ENCODE measurements at places on chromosomes 4 and X.
A peak's percentile ranks its signal among the peaks of the same experiment; 100 is the strongest.

DNA sequence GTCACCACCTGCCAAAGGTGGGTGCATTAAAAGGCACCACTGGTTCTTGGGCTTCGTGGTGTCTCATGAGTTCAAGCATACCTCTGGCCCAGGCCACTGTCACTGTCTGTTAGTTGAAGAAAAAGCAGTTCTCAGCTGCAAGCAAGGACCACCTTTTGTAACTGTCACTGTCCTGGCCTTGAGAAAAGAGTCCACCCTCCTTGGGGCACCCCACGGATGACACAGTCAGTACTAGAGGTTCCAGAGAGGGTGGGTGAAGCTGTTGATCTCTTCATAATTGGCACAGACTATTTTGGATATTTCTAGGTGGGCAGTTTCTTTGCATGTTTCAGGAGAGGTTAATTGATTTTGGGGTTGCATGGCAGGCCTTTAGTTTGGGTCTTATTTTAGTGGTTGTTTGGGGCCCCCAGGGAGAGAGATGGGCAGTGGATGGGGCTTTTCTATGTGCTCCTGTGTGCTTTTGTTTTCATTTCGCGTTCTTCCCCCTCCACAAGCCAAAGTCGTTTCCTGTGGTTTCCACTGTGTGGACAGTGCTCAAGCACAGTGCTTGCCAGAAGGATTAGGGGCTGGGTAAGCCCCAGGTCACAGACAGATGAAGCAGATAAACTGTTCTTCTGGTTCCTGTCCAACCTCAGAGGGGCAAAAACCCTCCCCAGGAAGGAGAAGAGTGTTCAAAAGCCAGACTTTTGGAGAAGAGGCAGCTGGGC, 156.2 kb upstream of the PPP1R2C start:
- DNase-seq: no peak

DNA sequence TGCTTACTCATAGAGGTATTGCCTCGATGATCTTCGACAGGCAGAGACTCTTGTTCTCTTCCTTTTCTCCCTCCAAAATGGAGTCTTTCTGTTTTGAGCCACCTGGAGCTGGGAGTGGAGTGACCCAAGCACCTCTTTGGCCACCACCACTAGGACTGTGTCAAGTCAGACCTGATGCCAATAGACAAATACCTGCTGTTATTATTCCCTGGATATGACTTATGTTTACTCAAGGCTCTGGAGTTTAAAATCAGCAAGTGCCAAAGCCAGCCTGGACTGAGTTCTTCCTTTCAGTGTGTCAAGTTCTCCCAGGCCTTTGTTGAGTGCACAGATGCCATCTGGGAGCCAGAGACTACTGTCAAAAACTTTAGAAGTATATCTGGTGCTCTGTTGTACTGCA, 130.2 kb upstream of the SLC6A14 start:
- DNase-seq: no peak

GRCh38 chr4:45147866-45148265, 421.5 kb upstream of the GNPDA2 start:
- DNase-seq: no peak

DNA sequence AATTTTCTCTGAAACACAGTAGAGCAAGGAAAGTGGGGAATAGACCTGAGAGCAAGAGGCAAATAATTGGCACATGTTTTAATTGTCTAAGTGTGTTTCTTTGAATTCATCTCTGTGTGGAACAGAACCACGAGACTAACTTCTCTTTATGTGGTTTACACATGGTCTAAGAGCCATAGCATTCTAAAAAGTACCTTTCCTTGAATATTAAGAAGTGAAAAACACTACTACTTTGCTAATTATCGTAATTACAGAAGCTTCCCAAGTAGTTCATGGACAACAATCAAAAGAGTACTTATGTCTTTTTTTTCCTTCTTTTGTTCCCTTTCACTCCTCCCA, 2.9 kb upstream of the CYBB start:
- DNase-seq: no peak

- no peak for DNase-seq
Observed at GRCh38 chrX:131845201-131845600, 177.9 kb upstream of the STK26 start.

GRCh38 chr4:105594099-105595010, 41.9 kb downstream of the ARHGEF38 start:
- no peak for DNase-seq

GRCh38 chr4:55143858-55144257, 18.5 kb upstream of the KDR start:
- DNase-seq: no peak

DNA sequence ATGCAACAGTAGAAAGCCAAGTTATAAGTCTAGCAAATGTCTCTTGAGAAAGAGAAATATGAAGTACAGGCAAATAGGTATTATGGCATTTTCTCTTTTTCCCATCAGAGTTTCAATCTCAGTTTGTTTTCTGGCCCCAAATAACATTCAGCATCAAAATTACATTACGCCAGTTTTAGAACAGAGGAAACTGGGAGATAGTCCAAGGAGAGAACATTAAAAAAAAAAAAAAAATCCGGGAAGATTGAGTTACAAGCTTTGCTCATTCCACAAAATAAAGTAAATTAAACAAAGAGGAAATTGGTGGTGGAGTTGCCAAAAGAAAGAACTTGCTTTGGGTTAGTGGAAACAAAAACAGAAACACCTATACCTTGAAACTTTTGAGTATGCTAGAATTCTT, 50.4 kb upstream of the IL13RA2 start:
- no peak for DNase-seq

DNA sequence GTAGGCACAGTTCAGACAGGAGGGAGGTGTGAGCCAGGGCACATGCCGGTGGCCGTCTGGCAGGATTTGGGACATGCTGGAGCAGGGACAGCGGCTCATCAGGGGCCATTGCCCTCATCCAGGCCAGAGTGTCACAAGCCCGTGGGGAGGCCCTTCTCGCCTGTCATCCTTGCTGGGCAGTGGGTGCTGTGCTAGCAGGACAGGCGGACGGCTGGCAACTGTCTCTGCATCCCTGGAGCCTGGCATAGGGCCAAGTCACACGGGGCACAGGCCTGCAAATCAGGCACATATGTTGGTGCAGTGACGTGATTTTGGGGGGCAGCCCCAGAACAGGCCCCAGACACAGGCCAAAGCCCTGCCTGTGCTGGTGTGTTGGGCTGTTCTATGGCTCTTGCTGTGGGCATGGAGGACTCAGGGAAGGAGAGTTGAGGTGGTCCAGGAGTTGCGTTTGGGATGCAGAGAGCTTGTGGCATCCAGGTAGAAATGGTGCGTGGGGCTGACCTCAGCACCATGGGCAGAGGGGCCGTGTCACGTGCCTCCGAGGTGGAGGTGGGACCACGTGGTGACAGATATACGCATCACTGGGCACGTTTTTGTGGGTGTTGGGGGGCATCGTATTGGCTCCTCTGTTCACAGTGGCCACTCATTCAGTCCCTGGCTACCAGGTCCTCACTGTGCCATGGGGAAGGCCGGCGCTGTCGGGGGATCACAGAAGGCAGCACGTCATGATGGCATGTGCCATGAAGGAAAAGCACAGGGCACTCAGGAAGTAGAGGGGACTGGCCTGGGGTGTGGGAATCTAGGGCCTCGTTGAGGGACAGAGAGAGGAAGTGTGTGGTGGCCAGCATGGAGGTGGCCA, 14.6 kb upstream of the MSANTD1 start:
- DNase-seq: no peak

- DNase-seq: no peak
Observed at GRCh38 chrX:38618180-38618579, 56.8 kb downstream of the TSPAN7 start.

DNA sequence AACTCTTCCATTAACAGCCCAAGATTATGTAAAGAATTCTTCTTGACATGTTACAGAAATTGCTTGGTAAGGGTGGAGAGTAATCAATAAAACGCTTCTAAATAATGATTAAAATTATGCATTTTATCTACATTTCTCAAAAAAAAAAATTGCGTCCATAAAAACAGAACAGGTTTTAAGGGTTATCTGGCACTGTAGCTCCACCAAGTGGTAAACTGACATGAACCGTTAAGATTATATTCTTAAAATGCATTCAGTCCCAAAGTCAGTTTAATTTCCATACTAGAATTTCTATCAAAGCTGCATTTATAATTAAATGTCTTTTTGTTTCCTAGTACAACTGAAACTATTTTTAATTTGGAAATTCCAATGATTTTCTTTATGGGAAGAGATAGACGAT, 214.0 kb upstream of the UGT8 start:
- DNase-seq: no peak

GRCh38 chrX:30887288-30887687, 1.8 kb downstream of the TAB3 start:
- DNase-seq: no peak

GRCh38 chrX:118963159-118963558, 11.3 kb upstream of the LONRF3 start:
- DNase-seq: no peak

DNA sequence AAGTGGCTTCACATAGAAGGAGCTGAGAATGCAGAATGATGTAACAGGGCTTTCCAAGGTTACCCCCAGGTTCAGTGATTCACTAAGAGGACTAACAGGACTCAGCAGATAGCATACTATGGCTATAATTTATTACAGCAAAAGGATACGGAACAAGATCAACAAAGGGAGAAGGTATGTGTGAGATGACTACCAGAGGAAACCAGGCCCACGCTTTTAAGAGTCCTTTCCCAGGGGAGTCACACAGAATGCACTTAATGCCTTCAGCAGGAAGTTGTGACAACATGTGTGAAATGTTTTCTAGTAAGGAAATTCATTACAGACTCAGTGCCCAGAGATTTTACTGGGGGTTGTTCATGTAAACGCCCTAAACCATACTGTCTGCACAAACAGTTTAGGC, 373.6 kb upstream of the MAGEB2 start:
- DNase-seq: no peak

GRCh38 chrX:108312957-108313356, 125.3 kb downstream of the COL4A6 start:
- DNase-seq: peak; percentile 28

DNA sequence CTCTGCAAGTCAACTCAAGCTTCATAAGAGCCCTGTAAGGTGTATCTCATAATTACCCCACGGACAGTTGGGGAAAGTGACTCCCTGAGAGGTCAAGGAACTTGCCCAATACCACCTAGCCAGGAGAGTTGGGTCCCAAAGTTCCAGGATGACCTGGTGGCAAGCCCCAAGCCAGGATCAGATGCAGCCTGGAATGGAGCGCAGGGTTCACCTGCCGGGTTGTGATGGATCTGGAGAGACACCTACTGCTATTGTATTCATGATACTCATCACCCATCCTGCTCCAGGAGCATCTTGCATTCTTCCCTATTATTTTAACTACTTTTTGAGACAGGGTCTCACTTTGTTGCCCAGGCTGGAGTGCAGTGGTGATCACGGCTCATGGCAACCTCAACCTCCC, 36.1 kb downstream of the ZBTB49 start:
- DNase-seq: no peak

GRCh38 chrX:44305921-44306320, 37.6 kb downstream of the EFHC2 start:
- DNase-seq: no peak

GRCh38 chrX:150845091-150845490, 53.4 kb downstream of the CD99L2 start:
- DNase-seq: no peak

- peak; percentile 13 for DNase-seq
Observed at GRCh38 chrX:109839694-109840567, 106.9 kb upstream of the ACSL4 start.

DNA sequence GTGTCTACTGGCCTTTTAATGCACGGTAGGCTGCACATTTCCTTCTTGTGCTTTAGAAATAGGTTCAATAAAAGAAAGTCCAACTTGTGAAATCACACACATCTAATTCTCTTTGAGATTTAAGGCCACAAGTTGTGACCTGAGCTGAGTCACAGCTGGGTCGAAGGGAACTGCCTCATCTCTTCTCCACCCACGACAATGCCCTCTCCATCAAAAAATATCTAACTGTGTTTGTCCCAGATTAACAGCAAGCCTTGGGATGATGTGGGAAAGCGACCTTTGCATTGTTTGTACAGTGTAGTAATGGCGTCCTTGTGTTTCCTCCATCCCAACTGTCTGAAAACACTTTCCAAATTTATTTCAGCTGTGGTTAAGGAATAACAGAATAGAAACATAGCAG, 168.9 kb downstream of the AMELX start:
- DNase-seq: no peak

DNA sequence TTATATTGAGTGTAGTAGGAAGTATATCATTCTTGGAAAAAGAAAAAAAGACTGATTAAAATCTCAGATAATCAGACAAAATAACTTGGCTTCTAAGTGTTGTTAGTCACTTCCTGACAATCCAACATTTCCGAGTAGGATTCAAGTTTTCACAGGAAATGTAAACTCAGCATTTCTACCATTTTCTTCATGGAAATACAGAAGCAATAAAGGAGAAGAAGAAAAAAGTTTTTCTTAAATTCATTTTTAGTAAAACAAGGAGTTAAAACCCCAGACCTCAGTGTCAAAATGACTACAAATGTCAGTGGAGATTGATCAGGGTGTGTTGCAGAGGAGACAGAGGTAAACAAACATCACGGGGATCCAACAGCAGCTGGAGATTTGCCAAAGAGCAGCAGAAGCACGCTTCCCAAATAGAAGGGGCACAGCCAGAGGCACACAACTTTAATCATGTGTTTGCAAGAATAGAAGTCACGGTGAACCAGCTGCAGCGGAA, 129.3 kb upstream of the FAM9B start:
- no peak for DNase-seq

DNA sequence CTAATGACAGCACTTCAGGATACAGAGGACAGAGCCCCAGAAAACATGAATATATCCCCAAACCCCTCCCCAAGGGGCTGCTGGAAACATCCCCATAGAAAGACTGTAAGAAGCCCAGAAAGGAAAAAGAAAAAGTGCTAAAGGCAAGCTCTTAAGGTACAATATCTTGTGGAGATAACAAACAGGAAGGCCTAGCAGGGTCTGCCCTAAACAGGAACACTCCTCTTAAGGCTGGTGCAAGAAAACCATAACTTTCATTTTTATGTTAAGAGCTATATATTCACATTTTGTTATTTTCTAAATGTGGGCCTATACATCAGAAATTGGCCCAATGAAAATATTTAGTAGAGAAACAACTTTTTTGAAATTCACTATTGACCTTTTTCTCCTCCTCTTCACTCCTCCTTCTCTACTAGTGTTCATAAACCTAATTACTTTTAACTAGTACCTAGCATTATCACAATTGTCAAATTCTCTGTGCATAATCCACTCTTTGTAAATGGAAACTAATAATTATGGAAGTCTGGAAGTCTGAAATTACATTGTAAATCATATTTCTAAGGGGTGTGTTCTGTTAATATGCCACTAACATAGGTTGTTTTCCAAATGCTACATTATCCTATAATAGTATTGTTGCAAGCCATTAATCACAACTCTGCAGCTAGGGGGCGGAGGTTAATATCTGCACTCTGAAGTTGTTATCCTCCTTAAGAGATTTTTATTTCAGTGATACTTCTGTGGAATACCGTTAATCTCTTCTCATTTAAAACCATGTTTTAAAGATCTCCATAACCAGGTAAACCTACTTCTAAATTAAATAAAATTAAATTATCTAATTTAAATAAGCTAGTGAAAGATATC, 59.8 kb downstream of the CASK start:
- no peak for DNase-seq

GRCh38 chr4:103400405-103400804, 202.3 kb upstream of the CENPE start:
- no peak for DNase-seq

- DNase-seq: no peak
Observed at GRCh38 chr4:39936565-39937418, 40.9 kb downstream of the PDS5A start.
